CD4-positive, alpha-beta T cell treated with Interleukin-17A for 4 hours (primary cell): ENCODE measurements at places on chromosomes 13 and 19.

GRCh38 chr13:73687087-73687486, 447.1 kb downstream of the KLF12 start:
- DNase-seq = no peak

DNA sequence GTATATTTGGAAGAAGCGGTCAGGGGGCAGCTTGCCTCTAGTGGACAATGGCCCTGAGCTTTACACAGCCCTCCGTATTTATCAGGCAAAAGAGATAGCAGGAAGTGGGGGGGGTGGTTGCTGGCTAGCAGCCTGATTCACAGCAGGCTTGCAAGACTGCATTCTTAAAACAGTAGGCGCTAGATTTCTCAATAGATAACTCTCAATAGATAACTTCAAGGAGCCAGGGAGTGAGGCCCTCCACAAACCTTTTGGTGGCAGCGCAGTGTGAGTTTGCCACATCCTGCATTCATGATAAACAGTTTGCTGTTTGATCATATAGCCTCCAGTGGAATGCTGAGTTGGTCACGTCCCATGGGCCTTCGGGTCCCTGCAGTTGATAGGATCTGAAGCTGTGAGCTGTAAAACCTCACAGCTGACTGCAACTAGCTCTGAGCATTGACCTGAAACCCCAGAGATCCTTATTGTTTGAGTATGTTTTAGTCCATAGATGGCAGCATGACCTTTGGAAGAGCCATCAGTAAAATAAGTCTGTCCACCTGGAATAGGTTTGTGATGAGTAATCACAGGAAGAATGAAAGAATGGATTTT, 12.2 kb downstream of the FPR3 start:
- DNase-seq = no peak

DNA sequence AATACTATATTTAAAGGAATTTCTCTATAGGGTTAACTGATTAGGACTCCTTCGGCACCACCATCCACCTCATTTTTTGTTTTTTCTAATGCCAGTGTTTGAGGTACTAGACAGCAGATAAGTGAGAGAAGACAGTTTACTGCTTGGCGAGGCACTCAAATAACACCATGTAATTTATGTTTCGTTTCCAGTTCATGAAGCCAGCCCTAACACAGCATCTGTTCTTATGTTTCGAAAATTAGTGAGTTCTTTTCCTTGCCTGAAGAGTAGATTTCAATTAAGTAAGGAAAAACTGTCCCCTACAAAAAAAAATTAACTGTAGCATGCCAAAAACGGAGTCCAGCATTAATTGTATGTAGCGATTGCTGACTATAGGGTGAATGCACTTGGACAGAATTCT, 409.1 kb downstream of the TBC1D4 start:
- no peak for DNase-seq

GRCh38 chr13:94093652-94094315, 385.7 kb downstream of the DCT start:
- no peak for DNase-seq

GRCh38 chr13:47372751-47373150, 475.9 kb upstream of the HTR2A start:
- no peak for DNase-seq
